ENCODE measurements at places on chromosomes 6 and 20.

DNA sequence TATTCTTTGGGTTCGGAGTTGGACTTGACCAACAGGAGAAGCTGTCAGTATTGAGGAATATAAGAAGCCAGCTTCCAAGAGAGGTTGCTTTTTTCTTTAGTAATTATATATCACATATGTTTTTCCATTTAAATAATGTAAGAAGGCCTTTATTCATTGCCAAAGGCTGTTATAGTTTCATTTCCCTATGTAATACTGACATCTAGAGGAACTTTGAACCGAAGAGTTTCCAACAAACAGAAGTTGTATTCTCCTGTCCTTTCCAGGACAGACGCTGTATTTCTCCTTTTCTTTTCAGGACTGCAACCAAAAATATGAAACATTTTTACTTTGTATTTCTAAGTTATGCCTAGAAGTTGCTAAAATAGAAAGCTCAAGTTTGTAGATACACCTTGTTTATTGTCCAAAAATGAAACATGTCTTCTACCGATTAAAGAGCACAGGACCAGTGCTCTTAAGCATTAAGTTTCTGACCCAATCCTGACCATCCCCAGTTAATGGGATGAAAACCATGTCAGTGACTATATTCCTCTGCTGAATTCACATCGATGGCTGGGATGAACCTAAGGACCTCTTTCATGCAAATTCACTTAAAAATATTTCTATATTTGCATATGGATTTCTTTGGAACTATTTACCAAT is 55.1 kb downstream of the MYLK4 start:
- DNase-seq = no peak

GRCh38 chr6:36694616-36695015 is 3.0 kb upstream of the RAB44 start:
- no peak for DNase-seq

GRCh38 chr6:16721977-16722376 is 39.3 kb downstream of the ATXN1 start:
- DNase-seq = no peak

DNA sequence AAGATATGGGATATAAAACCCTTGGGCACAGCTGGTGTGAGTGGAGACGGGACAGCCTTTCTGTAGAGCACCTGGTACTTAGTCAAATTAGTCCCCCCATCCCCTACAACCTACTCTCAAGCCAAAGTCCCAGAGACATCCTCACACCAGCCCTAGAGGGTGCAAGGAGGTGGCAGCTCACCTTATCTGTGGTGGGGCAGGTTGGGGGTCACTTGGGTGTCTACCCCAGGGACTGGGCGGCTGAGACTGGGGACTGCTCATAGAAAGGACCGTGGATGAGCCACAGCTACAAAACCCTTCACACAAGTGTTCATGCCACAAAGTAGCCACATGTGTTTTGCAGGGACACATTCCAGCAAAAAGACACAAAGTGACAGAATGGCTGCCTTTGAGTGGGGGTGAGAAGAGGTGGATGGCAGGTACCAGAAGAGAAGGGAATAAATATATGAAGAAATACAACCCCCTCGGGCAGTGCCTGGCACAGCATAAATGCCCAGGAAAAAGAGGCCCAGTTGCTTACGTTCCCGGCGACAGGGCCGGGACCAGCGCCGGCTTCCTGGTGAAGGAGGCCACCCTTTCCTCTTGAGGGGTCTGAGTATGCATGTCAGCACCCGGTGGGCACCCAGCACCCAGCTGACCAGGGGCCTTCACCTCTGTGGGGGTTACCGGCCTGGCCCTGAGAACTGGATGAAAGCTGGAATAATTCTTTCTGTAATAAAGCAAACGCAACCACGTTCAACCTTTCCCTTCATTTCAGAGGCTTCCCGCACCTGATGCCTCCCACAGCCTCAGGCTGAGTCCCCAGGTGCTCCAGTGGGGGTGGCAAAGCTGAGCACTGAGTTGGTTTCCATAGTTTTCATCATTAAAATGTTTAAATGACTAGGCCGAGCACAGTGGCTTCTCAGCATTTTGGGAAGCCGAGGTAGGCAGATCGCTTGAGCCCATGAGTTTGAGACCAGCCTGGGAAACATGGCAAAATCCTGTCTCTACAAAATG is 14.4 kb upstream of the CEBPB start:
- no peak for DNase-seq

GRCh38 chr6:156515242-156515641 is 261.9 kb upstream of the ARID1B start:
- no peak for DNase-seq

DNA sequence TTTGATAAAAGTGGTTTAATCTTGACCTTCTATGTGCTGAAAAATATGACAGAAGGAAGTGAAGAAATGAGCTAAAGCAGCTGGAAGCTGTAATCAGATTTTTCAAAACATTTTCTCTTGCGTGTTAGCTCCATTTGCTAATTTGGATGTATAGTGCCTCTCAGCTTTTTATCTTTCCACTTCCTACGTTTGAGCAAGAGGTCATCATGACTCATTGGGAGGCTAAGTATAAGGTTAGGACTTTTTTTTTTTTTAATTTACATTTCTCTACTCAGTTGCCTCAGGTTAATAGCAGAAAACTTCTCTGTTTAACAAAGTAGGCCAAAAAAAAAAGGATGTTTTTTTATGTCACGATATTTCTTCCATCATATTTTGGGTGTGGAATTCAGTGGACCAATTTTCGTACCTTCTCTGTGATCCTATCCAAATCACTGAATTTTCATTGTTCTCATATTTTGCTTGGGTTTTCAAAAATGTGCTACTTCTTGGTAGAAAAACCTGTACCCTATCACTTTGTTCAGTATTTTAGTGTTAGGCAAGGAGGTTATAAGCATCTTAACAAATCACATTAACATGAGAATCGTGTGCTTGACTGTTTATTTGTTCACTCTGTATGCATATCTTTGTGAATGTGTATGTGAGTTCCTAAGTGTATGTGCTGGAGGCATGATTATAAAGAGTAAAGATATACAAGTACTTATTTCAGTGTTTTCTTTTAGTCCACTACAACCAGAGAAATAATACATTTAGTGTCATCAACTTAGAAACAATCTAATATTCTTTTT is 1028.3 kb upstream of the EYS start:
- no peak for DNase-seq

GRCh38 chr6:149821492-149821891 is 42.7 kb downstream of the LRP11 start:
- no peak for DNase-seq

- peak; percentile 50 for DNase-seq
These were observed 46.2 kb downstream of the SLC22A23 start for GRCh38 chr6:3410385-3411360.

- DNase-seq = no peak
These were observed 440.1 kb downstream of the EPHA7 start for GRCh38 chr6:92979281-92979680.

- DNase-seq = no peak
These were observed 4.2 kb upstream of the NTSR1 start for GRCh38 chr20:62704341-62704948.
